Stimulated activated CD4-positive, alpha-beta T cell treated with anti-CD3 and anti-CD28 coated beads, Interleukin-1b, Interleukin-23, amount 100 ng/mL, for 24 hours (primary cell): ENCODE measurements at places on chromosomes 4 and X.

GRCh38 chr4:136355970-136356369 lies 1176.3 kb downstream of the PCDH18 start:
- DNase-seq = no peak

DNA sequence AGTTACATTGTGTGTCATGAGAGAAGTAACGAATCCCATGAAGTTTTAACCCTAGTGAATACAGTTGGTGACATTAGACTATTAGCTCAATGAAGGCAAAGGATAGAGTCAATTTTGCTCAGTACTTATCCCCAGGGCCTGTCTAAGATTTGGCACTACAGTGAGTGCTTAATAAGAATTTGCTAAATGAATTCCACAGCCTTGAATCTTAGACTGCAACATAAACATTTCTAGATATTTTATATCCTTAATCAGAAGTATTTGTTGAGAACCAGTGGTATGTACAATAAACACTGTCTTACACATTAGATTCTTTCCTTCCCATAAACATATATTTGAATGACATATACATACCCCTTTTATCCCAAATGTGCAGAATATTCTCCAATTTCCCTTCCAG lies 223.0 kb downstream of the NSUN7 start:
- no peak for DNase-seq

DNA sequence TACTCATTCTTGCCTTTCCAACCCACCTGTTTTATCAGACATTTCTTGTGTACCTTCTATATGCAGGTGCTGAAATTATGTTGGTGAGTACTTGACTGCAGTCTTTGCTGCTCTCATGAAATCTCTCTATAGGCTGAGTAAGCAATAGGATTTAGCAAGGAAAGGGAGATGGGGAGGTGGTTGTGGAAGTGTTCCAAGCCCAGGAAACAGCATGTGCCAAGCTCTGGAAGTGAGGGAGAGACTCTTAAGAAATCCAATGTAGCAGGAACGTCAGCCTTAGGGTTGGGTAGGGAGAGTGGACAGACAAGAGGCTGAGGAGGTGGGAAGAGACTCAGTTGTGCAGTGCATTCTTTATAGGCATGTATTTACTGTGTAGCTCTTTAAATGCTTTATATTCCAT lies 5.6 kb downstream of the SEPTIN11 start:
- DNase-seq = no peak

GRCh38 chr4:72471816-72472215 lies 97.2 kb downstream of the ADAMTS3 start:
- DNase-seq = no peak

- DNase-seq = no peak
Observed at GRCh38 chr4:74424111-74424510, 20.8 kb upstream of the AREG start.

- DNase-seq = no peak
Observed at GRCh38 chr4:827209-828081, 1.5 kb upstream of the CPLX1 start.

DNA sequence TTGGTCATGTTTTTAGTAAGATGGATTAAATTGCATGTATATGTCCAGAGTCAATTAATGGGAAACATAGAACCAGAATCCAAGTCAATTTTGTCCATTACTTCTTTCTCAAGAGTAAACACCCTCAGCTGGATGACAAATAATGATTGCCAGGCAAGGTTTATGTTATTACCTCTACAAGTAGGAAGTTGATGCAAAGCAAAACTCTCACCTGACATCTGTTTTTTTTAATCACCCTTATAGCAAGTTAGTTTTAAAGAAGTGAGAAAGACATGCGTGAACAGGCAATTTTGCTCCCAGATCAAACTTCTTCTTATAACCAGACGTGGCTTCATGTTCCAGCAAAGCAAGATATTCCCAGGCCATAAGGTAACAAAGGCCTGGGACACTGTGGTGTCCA lies 348.5 kb upstream of the FTHL17 start:
- DNase-seq = no peak

DNA sequence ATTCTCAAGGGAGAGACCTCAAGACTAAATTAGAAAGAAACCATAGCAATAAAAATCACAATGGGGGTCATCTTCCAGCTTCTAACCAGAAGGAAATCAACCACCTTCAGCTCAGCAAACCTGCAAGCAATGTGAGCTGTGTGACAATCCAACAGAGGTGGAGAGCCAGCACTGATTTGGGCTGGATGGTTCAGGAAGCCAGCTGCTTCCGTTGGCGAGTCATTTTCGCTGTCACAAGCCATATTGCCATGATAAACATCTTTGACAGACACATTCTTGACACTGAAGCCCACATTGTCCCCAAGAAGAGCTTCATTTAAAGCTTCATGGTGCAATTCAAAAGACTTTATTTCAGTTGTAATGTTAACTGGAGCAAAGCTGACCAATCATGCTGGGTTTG lies 22.7 kb downstream of the F8A1 start:
- DNase-seq = no peak

GRCh38 chr4:41927796-41928499 lies 7.3 kb upstream of the TMEM33 start:
- DNase-seq = no peak
